ENCODE measurements at places on chromosomes 16 and 17. TPM values are rescaled to one million over a fixed set of nuclear protein-coding genes. Genes with fewer than 3 reads are reported as not detected.

COTL1 gene
- 182 TPM for total RNA-seq

C17orf100 gene
- 1.6 TPM for total RNA-seq

NEUROD2 gene
- total RNA-seq = not detected

ATXN7L3 gene
- total RNA-seq = 46.6 TPM

DNA sequence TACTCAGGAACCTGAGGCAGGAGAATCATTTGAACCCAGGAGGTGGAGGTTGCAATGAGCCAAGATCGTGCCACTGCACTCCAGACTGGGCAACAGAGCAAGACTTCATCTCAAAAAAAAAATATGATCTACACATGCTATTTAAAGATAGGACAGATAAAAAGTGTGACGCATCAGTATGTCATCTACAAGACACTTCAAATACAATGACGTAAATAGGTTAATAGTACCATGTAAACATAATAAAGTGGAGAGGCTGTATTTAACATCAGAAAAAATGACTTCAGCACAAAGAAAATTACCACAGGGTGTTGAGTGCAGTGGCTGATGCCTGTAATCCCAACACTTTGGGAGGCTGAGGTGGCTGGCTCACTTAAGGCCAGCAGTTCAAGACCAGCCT, 20.2 kb downstream of the ZNF778 start:
- DNase-seq = no peak

- DNase-seq = no peak
These were observed 18.8 kb downstream of the ZNF652 start for GRCh38 chr17:49343273-49343672.

GRCh38 chr17:51322390-51323029, 62.2 kb downstream of the UTP18 start:
- DNase-seq = no peak

GRCh38 chr17:41163828-41164227, 3.3 kb upstream of the KRTAP4-4 start:
- DNase-seq = no peak

DNA sequence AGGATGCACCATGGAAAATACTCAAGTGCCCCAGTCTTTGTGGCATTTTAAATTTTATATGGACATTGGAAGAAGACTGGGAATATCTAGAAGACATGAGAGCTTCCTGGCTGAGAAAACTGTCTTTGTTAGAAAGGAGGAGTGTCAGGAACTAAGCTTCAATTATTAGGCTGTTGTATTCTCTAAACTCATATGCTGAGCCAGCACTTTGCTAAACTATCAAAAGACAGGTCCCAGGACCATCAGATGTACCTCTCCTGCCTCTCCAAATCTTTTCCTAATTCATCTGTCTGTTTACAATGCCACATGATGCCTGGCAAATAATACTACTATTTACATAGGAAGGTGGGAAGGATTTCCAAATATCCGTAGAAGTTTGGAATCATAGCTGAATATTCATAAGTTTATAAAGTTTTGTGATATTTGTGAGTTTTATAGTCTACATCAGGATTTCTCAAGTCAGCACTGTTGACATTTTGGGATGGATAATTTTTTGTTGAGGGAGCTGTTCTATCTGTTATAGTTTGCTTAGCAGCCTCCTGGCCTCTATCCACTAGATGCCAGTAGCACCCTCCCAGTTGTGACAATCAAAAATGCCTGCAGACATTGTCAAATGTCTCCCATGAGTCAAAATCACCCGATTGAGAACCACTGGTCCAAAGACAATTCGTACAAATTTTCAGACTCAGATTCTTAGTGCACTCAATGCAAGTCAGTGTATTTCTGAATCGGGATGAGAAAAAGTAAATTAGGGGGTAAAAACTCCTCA, 61.2 kb upstream of the NETO2 start:
- no peak for DNase-seq

DNA sequence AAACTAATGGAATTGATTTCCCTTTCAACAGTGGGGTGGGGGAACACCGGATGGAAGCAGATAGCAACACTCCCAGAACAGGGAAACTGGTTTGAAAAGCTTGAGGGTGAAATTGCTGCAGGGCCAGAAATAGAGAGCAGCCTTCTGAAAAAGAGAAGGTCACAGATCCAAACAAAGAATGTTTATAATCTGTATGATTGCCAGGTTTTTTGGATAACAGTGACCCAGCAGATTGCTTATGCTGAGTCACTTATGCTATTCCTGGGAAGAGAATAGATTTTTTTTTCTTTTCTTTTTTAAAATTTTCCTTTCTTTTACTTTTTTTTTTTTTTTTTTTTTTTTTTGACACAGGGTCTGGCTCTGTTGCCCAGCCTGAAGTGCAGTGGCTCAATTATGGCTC, 641.3 kb downstream of the KCNJ2 start:
- DNase-seq = no peak

DNA sequence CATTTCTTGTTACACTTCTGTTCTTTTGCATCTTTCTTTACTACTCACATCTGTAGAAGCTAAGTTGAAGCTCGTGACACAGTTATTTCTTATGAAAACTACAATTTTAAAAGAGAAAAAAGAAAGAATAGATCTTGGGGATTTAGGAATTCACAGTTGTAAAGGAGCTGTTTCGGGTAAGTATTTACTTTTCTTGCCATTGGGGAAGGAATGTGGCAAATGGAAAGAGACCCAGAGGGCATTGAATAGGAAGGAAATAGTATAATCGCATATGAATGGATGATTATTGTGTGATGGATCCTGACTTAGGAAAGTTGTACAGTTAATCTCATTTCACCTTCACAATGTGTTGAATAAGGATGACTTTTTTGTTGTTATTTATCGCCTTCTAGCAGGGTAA, 914.1 kb upstream of the CDH8 start:
- DNase-seq = no peak

DNA sequence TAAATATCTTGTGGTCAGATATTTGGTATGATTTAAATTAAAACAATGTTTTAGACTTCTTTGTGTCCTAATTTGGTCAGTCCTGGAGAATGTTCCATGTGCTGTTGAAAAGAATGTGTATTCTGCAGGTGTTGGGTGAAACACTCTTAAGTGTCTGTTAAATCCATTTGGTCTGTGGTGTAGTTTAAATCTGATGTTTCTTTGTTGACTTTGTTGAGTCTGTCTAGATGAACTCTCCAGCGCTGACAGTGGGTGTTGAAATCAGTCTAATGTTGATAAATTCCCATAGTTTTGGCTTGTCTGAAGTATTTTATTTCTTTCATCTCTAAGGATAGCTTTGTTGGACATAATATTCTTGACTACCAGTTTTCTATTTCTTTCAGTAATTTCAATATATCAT, 18.8 kb downstream of the TANC2 start:
- DNase-seq = no peak

All from upper lobe of left lung (tissue), 6 donors.